ENCODE measurements at places on chromosomes 5 and 9. TPM values are rescaled to one million over a fixed set of nuclear protein-coding genes. Genes with fewer than 3 reads are reported as not detected.

STPG3 gene
- polyA plus RNA-seq, result not detected

CHSY3 gene
- 0.24 TPM for polyA plus RNA-seq

ATP10B gene
- 0.06 TPM for polyA plus RNA-seq

ZNF474 gene
- polyA plus RNA-seq, result not detected

CORO2A gene
- polyA plus RNA-seq, result 15.3 TPM

PCDHB16 gene
- 2.2 TPM for polyA plus RNA-seq

CTSV gene
- polyA plus RNA-seq, result 57.0 TPM

QRFP gene
- polyA plus RNA-seq, result not detected

Data from H1 (cell line).